NCI-H2171 treated with DMSO at 0.1 percent for 48 hours (cell line): ENCODE measurements at places on chromosomes 2 and 18.

GRCh38 chr18:9474108-9474982 lies 968 bp upstream of the RALBP1 start:
- DNase-seq: peak; percentile 89

DNA sequence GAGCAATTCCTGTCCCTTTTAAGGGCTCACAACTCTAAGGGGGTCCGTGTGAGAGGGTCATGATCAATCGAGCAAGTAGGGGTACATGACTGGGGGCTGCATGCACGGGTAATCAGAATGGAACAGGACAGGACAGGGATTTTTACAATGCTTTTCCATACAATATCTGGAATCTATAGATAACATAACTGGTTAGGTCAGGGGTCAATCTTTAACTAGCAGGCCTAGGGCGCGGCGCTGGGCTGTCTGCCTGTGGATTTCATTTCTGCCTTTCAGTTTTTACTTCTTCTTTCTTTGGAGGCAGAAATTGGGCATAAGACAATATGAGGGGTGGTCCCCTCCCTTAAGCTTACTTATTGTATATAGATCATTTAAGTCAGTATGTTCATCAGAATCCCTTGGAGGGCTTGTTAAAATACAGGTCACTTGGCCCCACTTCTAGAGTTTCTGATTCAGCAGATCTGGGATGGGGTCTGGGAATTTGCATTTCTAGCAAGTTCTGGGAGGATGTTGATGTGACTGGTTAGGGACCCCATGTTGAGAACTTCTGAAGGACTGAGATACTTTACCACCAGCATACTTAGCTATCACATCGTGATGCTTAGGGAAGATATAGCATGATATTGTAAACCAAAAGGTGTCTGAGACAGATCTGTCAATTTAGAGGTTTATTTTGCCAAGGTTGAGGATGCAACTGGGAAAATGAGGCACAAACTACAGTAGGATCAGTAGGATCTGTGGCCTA lies 2.8 kb upstream of the INPP4A start:
- no peak for DNase-seq

DNA sequence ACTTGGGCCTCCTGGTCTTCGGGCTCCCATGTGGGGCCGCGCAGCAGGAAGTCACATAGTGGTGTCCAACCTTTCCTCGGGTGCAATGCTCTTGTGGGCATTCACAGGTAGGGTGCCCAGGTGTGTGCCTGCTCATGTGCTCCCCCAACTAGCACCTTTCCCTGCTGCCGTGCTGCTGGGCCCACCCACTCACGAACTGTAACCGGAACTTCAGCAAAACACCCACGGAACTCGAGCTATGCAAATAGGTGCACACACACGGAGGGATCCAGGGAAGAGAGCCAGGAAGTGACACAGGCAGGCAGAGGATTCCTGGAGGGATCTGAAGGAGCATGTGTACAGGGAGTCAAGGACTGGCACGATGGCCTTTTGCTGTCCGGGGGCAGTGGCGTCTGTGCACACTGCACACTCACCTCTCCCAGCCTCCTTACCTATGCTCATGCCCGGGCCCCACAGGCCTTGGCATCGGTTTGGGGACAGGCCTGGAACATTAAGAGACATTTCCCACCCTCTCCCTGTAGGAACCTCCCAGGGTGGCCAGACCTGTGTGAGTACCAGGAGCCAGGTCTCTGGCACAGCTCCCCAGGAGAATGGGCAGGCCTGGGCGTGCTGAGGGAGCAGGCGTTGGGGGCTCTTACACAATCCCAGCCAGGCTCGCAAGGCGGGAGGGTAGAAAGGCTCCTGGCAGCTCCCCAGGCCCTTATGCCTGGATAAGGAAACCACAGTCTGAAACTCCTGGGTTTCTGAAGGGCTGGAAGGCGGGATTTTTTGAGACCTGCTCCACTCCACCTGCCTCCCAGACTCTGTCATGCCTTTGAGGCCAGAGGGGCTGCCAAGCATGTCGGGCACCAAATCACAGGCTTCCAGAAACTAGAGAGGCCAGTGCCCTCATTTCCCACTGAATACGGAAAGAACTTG lies 6.6 kb upstream of the PTMA start:
- DNase-seq: peak; percentile 88

- no peak for DNase-seq
Measured at GRCh38 chr2:120815292-120815691, 79.6 kb downstream of the GLI2 start.

GRCh38 chr2:96772903-96773671 lies 12.4 kb downstream of the CNNM4 start:
- DNase-seq: no peak

GRCh38 chr2:80365762-80366161 lies 61.2 kb upstream of the LRRTM1 start:
- no peak for DNase-seq

GRCh38 chr2:1159013-1159412 lies 208.4 kb downstream of the SNTG2 start:
- no peak for DNase-seq

GRCh38 chr2:37104178-37104577 lies 19.9 kb downstream of the GPATCH11 start:
- no peak for DNase-seq

DNA sequence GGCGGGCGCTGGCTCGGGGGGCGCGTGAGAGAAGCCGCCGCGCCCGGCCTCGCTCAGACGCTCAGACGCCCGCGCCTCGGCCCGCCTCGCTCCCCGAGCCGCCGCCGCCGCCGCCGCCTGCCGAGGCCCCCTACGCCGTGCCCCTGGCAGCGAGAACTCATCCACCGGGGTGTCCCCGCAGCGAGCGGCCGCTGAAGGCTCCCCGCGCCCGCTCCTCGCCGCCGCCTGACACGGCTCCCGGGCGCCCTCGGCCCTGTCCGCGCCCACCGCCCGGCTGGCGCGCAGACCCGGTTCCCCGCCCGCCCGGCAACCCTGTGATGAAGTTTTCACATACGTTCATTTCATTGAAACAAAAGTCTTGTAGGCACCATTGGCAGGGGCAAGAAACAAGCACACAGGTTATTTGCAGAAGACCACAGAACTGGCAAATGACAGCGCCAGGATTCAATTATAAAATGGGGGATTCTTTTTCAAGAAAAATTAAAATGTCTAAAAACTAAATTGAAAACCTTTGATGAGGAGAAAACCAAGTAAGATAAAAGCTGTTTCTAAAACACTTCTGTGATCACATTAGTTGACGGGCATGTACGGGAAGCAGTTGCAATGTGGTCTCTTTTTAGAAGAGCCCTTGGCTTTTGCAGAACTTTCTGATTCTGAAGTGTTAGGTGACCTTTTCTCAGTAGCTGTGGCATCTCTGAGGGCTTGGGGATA lies 50.5 kb upstream of the TUBA3D start:
- peak; percentile 19 for DNase-seq

DNA sequence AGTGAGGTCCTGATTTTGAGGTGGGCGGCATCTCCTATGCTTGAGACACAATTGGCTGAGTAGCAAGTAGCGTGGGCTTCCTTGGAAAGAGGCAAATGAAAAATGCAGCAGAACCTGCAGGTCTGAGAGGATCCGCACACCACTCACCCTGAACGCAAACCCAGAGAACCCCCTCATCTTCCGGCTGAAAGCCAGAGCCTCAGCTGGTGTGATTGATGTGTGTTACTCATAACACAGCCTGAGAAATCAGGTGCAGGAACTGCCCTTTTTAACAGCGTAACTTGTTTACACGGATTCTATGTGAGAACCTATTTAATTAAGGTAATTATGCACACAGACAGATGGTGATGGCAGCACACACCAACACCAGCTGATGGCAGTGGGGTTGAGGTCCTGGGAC lies 123.4 kb downstream of the MRO start:
- DNase-seq: peak; percentile 29

- no peak for DNase-seq
Measured at GRCh38 chr2:126720638-126721037, 64.7 kb downstream of the GYPC start.

DNA sequence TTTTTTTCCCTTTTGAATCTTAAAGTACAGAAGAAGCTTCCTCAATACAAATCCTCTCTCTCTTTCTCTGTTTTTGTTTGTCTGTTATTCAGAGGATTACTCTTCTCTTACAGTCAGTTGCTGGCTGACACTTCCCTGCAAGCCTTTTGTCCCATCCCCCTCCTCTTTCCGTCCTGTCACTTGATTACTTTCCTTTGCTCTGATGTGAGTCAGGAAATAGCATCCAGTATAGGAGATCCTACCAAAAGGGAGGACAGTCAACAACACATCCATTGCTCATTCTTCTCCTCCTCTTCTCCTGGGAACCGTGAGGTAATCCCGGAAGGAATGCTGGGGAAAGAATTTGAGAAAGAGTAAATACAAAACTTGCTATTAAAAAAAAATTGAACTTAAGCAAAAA lies 79.3 kb upstream of the SCN7A start:
- DNase-seq: no peak

DNA sequence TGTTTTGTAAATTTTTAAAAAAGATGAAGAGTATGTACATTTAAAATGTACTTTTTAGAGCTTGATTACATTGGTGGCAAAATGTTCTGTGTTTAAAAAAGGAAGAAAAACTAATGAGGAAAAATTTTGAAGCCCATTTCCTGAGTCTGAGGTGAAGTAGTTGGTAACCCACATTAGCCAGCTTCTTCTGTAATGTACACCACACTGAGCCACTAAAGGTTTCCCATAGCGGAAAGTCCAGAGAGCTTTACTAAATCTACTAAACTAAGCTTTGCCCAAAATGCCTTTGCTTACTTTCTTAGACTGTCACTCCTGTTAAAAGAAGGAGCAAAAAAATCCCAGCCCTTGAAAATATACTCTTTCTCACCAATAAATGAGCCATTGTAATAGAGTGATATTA lies 804.8 kb upstream of the ZEB2 start:
- no peak for DNase-seq

DNA sequence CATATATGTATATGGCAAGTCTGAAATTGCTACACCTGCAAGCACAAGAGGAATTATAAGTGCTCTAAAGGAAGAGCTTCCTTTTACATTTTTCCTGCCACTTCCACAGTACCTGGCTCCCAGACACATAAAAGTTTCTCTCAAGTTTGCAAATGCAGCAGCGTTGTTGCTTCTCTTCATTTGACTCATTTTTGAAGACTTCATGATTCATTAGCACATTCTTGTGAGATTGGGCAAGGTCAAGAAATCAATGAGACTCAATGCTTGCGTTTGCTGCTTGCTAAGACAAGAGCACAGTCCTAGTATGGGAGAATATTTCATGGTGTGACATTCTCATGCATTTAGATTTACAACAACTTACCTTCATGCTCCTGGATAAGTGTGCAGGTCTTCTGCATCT lies 42.6 kb upstream of the PDCL3 start:
- DNase-seq: no peak

DNA sequence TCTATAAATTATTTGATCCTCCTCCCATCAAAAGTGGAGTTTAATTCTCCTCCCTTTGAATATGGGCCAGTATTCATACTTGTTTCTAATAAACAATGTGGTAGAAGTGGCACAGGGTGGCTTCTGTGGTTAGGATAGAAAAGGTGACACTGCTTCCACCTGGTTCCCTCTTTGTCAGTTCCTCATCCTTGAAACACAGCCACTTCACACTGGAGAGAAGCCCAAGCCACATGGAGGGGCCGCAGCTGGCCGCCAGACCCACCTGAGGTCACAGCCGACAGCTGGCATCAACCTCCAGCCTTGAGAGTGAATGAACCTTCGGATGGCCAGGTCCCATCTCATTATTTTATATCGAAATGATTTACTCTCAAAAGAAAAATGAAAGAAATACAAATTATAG lies 27.5 kb upstream of the SLC66A3 start:
- DNase-seq: no peak

DNA sequence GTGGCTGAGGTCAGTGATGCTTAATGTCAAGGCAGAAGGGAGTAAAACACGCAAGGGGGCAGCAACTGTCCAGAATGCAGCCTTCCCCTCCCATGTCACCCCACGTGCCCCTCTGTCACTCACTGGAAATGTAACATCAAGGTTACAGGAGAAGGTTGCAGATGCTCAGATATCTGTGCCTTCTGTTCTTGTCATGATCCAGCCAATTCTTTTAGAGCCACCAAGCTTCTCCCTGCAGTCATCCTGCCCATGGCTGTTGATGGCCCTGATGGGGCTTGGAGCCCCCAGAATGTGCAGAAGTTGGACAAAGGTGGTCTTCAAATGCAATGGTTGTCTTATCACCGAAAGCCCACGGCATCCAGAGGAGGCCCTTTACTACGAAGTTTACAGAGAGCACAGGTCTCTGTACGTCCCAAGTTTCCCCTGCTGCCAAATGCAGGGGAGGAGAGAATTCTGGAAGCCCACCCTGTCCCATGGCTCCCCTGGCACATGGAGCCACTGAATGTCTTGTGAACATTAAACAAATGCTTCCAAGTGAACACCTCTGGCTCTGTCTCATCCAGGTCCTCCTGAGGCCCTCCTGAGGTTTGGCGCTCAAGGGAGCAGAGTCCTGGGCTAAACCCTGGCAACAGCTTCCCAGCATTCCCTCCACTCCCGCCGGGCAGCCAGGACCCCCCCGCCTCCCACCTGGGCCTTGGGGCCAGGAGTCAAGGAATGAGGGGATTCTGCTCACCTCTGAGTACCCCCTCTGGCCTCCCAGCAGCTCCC lies 4.5 kb upstream of the GPR55 start:
- DNase-seq: no peak
